ENCODE measurements at places on chromosomes 6 and 20. TPM values are rescaled to one million over a fixed set of nuclear protein-coding genes. Genes with fewer than 3 reads are reported as not detected.

CSTF1 gene
- total RNA-seq = 33.6 TPM

FOXS1 gene
- 0.46 TPM for total RNA-seq

MCHR2 gene
- total RNA-seq = not detected

NKAIN4 gene
- 6.4 TPM for total RNA-seq

CDKN1A gene
- total RNA-seq = 255 TPM

SEMG1 gene
- not detected for total RNA-seq

PDE10A gene
- 32.9 TPM for total RNA-seq

KIAA0408 gene
- 5.3 TPM for total RNA-seq

ZNF343 gene
- total RNA-seq = 13.1 TPM

SLC29A1 gene
- total RNA-seq = 46.7 TPM

SIRPD gene
- not detected for total RNA-seq
